ENCODE measurements at places on chromosomes 4 and X.

DNA sequence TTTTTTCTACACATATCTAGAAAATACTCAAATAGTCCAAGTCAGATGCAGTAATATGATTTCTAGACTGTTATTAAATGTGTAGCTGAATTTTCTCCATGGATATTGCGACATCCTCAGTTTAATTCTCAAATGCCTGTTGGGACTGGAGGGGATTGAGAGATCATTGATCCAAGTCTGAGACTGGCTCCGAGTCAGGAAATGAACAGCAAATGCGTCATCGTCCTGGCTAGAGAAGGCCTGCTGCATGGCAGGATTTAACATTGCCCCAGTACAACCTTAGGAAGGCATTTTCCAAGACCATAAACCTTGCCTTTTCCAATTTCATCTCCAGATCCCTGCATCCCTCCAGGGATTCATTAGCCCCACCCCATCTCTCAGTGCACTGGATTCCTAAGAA lies 56.6 kb upstream of the SLC6A14 start:
- DNase-seq = no peak

- peak; percentile 6 for DNase-seq
Observed at GRCh38 chr4:125091-125771, 930 bp downstream of the ZNF718 start.

- no peak for DNase-seq
Observed at GRCh38 chrX:109187473-109188168, 294.3 kb downstream of the GUCY2F start.

- no peak for DNase-seq
Observed at GRCh38 chr4:179352221-179352620, 1910.0 kb upstream of the AGA start.

DNA sequence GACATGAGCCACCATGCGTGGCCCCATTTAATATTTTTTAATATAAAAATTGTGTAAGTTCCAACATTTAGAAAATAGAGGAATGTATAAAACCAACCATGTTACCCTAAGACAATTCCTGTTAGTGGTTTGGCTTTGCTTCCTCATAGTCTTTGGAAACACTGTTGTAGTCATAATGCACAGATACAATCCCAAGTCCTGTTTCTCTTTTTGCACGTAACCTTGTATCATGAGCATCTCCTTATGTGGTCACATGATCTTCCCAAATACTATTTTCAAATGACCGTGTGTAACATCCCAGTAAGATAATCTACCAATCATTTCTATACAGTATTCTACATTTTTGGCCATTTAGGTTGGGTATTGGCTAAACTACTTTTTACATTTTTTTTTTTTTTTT lies 13.9 kb upstream of the RHOH start:
- DNase-seq = no peak

- no peak for DNase-seq
Observed at GRCh38 chrX:151997539-151997938, 23.1 kb upstream of the GABRE start.

DNA sequence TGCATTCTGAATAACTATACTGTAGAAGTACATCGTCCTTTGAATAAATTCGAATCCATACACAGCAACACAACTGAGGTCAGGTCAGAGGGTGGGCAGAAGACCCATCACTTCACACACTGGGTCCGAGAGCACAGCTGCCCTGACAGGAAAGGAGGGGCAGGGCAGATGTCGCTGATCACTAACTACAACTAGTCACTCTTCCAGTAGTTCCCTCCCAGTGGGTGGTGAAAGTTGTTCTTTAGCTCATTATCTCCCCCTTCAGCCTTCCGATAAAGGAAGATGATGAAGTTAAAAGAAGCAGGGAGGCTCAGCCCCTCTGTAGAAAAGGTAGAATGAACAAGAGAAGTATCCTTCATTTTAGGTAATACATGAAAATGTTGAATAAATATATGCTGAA lies 278.9 kb downstream of the INPP4B start:
- no peak for DNase-seq

DNA sequence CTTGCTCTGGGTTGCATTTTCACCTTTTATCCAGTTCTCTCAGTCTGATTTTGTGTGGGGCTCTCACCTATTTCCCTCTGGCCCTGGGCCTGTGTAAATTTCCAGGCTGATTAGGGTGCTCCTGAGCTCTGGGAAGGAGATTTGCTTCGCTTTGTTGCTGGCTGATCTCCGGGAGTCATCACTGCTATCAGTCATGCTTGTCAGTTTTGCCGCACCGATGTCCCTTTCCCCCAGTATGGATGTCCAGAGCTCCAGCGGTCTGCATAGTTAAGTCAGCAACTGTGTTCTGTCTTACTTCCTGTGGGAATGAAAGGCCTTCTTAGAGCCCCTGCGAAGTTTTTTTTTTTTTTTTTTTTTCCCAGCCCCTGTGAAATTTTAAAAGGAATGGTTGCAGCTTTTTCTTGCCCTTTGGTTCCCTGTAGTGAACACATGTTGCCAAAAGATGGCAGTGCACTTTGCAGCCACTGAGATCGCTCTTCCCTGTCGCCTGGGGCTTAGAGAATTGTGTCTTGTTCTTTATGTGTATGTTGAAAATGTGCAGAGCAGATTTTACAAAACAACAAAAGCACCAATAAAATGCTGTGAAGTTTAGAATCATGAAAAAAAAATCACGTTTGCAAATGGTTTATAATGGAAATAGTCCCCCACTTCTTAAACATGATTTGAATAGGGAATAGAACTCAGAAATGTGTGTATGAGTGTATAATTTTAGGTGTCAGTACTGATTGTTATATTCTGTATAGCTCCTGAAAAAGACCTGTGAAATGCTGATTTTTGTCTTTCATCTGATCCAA lies 109.1 kb upstream of the SLC4A4 start:
- no peak for DNase-seq

- DNase-seq = no peak
Observed at GRCh38 chrX:103629318-103630170, 769 bp downstream of the TCEAL1 start.

DNA sequence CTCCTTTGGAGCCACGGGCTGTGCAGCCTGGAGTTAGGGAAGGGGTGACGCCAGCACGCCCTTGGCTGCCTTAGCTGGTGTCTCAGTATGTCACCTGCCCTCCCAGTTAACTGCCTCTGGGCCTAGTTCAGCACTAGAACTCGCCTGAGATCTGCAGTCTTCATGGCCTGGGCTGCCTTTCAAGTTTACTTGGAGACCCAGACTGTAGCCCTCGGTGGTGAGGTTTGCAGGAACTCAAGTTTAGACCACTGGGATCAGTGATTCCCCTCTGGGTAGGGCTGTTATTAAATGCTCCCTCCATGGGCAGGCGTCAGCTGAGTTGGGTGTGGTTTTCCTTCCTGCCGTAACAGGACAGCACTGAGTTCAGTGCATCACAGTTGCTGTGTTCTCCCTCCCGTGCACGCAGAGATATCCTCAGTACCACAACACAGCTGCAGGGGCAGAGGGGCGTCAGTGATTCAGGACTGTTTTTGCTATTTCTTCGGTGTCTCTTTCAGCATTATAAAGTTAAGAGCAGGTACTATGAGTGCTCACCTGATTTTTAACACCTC lies 30.5 kb downstream of the PLAC8 start:
- no peak for DNase-seq

GRCh38 chr4:6270636-6271121 lies 1.0 kb downstream of the WFS1 start:
- no peak for DNase-seq

GRCh38 chr4:29262986-29263385 lies 1457.2 kb upstream of the PCDH7 start:
- DNase-seq = no peak

GRCh38 chrX:132737743-132738142 lies 220.7 kb downstream of the HS6ST2 start:
- no peak for DNase-seq

DNA sequence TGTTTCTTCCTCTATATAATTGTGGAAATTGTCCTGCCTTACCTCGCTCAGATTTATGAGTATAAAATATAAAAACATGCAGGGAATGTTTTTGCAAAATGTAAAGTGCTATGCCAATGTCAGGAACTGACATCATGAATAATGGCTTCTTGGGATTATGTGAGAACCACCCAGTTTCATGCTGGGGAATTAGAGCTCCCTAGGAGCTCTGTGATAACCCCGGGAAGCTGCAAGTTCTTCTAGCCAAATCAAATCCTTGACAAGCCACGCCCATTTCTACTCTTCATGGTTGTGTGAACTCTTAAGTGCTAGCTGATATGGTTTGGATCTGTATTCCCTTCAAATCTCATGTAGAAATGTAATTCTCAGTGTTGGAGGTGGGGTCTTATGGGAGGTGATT lies 85.9 kb upstream of the PAK3 start:
- DNase-seq = no peak

Data from epithelial cell of proximal tubule (primary cell).